NCI-H2081 (cell line): ENCODE measurements at places on chromosomes 5 and 9.

DNA sequence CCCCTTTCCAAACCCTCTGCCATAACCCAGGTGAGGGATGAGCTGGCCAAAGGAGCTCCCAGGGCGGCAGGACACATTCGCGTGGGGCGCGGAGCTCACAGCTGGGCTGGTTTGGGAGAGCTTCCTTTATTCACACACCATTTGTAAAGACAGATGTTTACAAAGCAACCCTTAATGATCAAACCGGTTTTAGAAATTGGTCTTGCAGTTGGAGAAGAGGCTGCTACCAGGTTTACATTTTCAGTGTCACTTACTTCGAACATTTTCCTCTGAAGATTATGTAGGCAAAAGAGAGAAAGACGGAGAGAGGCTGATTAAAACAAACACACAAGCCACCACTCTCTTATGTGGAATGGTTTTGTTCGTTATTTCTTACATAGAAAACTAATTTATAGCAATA, 648.7 kb downstream of the IRX1 start:
- no peak for DNase-seq

DNA sequence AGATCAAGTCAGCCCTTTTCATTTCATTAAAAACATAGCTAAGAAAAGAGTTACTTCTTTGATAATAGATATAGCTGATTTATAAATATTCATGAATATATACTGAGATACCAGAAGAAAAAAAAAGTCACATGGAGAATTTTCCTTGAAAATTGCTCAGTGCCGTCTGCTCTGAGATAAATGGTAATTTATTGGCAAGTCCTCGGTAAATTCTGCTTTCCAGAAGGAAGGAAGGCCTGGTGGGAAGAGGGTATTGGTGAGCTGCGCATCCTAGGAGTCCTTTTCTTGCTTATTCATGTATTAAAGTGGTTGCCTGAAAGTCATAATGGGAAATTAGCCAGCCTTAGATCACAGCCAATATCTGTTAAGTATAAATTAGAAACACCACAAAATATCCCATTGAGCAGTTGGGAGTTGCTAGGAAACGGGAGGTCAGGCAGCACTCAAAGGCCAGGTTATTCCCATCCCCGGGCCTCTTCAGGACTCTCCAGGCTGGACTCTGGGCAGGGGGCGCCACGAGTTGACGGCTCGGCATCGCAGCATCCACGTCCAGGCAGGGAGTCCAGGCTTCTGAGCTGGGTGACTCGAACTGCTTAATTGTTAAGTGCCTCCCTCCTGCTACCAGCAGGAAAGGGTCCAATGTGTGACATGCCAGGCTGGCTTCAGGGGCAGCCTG, 116.7 kb upstream of the RETREG1 start:
- DNase-seq = peak; percentile 25

DNA sequence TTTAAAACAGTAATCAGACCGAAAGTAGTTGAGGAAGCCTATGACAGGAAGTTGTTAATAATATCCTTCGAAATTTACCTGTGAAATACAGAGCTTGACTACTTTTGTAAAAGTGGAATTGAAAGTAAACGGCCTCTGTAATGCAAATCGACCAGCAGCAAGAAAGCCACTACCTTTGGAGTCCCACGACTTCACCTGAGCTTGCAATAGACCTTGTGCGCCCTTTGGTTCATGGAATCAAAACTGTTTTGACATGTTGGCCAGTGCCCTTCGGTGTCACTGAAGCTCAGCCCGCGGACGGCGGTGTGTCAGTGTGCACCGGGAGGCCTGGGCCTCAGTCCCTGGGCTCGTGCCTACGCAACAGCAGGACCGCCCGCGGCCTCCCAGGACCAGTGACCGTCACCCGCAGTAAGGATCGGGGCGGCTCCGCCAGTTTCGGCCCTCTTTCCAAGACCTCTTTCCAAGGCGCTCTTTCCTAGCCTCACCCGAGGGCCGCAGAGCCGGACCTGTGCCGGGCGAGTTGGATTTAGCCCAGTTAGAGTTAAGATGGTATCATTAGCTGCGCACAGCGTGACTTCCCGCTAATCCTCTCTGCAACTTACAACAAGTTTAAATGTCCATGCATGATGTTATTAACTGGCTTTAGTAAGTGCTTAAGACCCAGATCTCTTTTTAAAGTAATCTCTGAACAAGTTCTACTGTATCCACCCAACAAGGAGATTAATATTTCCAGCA, 223.3 kb downstream of the MEF2C start:
- DNase-seq = no peak

DNA sequence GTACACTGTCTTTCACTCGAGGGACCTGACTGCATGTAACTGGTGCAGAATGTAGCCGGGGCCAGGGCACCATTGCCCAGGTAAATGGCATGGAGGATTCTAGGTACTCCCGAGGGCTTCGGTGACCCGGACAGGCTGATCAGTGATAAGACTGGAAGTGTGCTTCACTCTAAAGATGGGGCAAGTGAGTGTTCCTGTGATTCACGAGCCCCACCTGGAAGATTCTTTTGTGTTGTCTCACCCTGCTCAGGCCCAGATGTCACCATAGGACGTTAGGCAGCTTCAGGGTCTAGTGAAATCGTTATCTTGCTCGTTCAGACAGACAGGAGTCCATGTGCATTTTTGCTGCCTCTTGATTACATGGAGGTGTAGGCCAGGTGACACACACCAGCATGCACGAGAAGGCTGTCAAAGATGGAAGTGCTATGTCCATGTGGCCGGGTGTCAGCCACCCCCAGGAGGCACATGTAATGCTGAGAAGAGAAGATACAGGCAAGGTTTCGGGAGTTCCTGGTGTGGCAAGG, 73.9 kb downstream of the WNK2 start:
- DNase-seq = no peak

- no peak for DNase-seq
Observed at GRCh38 chr9:2262386-2263071, 247.4 kb downstream of the SMARCA2 start.

DNA sequence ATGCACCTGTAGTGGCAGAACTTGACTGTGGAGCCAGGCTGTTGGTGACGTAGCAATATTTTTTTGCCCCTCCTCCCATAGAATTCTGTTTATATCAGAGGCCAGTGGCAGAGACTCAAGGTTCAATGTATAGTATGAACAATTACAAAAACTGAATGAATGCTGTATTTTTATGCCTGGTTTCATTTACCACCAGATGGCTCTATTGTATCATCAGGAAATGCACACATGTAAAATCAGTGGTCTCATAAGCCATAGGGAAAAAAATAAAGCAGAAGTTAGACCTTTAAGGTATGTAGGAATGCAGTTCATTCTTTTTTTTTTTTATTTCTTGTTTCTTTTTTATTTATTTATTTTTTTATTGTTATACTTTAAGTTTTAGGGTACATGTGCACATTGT, 43.6 kb downstream of the CCDC192 start:
- DNase-seq = no peak

- no peak for DNase-seq
Observed at GRCh38 chr5:11062397-11062796, 301.4 kb upstream of the DAP start.

GRCh38 chr5:172142709-172143215, 45.3 kb downstream of the STK10 start:
- DNase-seq = no peak

- no peak for DNase-seq
Observed at GRCh38 chr5:21236971-21237427, 1249.0 kb upstream of the CDH18 start.

DNA sequence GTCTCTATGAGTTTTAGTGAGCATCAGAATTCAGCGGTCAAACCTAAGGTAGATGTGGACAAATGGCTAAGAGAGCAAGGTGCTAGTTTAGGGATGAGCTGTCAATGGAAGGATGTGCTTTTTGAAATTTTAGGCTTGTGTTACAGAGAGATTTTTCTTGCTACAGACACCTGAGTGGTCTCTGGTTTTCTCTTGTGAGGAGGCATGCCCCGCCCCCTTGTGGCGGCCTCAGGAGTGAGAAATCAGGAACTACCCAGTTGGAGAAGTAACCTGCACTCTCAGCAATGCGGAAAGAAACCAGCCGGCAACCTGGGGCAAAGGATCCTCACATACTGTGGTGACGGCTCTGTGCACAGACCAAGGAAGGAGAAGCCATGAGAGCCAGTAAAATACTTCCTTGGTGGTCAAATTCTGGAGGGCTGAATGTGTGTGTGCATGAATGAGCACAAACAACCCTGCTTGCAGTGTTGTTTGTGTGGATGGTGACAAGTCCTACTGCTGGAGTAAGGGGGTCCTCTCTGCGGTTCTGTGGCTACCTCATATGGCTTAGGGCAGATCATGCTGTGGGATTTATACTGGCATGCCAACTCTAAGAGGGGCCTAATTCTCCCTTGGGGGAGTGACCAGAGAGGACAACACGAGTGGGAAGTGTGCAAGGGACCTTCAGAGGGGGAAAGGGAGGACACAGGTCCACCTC, 16.7 kb upstream of the HSD17B4 start:
- DNase-seq = peak; percentile 2

DNA sequence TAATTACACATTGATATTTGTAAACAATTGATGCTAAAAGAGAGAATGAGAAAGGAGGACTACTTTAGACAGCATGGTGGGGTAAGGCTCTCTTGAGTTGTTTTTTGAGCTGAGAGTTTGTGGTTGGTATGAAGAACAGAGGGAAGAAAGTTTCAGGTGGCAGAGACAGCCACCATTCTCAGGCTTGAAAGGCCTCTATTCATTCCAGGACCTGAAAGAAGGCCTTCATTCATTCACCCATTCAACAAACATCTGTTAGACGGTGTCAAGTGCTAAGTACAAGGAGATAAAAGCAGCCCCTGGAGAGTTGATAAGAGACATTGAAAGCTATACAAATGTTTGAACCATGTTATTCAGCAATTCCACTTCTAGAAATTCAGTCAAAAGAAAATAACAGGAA, 21.7 kb upstream of the ADAM19 start:
- no peak for DNase-seq

- DNase-seq = no peak
Observed at GRCh38 chr5:76999451-76999850, 30.8 kb upstream of the AGGF1 start.

DNA sequence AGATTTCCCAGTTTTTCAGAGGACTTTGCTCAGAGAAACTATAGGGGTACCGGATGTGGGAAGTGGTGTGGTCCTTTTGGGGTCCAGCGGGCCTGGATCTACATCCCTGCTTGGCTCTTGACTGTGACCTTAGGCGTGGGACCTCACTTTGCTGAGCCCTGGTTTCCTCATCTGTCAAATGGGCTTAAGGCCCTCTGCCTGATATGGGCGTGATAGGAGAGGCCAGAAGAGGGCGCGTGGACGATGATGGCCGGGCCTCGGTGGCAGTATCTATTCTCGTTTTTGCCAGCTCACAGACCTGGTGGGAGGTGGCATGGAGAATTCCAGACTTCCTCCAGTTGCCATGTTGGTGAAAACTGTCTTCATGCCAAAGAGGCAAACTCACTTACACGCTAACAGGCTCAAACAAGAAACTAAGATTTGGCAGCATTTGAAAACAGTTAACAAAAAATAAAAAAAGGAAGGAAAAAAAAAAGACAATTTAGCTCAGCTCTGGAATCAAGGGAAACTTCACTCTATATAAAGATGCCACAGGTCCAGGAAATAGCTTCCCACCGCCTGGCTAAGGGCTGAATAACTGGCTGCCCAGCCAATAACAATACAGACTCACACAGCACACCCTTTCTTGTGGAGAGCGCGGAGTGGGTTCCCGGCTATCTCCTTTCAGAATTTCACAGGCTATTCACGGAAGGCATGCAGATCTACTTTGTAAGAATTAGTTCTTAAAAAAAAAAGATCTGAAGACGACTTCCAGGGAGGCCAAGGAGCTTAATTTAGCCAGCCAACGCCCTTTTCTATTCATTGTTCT, 1.7 kb downstream of the SH3PXD2B start:
- no peak for DNase-seq

DNA sequence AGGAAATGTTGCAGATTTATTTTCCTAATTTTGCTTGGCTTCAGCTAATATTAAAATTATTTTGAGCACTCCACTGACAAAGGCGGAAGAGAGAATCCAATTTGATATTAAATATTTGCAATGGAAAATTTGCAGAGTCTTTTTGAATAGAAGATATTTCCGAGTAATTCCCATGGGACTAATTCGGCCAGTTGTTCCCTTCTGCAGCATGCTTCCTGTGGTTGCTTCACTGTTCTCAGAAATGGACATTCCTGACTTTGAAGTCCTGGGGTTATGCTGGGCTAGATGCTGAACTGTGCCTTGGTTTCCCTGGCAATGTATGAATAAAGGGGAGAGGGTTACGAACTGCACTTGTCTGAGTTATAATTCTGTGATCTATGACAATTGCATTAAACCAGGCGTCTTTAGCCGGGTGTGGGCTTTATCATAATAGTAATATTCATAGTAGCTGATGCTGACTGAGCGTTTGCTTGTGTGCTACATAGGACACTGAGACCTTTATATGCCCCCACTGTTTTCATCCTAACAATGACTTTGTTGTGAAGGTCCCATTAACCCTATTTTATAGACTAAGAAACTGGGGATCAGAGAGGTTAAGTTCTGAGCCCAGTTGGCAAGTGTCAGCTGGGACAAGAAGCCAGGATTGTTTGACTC, 114.5 kb upstream of the SPRY4 start:
- no peak for DNase-seq

- no peak for DNase-seq
Observed at GRCh38 chr9:76218117-76218885, 175.9 kb downstream of the RFK start.

DNA sequence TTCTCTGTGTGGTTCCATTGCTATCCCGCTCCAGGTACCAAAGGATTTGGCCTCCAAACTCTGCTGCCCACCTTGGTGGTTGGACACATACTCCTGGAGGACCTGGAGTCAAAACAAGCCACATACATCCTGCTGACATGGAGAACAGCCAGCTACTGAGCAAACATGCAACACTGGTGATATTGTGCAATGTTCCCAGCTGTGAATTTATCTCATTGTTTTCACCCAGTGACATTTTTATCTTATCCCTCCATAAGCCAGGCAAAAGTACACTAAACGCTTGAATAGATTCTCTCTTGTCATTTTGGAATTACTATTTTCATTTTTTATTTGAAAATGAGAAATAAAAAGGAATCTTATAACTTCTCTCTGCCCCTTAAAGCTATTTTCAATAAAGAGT, 11.1 kb upstream of the CTSL start:
- no peak for DNase-seq

DNA sequence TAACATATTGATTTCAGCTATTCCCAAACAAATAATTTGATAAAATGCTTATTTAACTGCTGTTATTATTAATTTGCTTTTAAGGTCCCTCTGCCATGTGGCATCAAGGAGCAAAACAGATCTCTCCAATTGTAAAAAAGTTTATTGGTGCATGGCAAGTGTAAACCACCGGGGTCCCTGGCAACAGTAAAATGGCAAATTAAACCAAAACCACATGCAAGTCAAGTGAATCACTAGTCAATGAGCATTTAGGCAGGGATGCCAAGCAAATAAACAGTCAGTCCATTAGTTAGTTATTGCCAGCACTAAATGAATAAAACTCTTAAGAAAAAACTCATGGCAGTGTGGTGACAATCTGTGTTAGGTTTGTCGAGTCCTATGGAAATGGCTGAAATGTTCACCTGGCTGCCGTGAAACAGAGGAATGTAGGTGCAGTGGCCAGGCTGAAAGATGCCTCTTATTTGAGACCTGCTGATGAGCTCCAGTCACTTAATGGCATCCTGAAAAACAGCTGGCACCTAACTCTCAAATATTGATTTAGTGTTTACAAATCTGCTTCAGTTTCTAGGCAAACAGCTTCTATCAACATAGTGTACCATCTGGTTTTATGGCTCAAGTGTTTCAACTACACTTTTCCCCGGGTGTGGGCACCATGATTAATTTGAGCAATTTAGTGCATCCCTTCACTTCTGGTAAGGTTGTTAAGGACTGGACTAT, 296.5 kb upstream of the ITGA1 start:
- peak; percentile 86 for DNase-seq

GRCh38 chr5:89275066-89275855, 392.3 kb upstream of the MEF2C start:
- no peak for DNase-seq
